ENCODE measurements at places on chromosomes 12 and 14.
A peak's percentile ranks its signal among the peaks of the same experiment; 100 is the strongest.

- DNase-seq: no peak
These were observed 390.1 kb downstream of the KCNH5 start for GRCh38 chr14:62655166-62655565.

DNA sequence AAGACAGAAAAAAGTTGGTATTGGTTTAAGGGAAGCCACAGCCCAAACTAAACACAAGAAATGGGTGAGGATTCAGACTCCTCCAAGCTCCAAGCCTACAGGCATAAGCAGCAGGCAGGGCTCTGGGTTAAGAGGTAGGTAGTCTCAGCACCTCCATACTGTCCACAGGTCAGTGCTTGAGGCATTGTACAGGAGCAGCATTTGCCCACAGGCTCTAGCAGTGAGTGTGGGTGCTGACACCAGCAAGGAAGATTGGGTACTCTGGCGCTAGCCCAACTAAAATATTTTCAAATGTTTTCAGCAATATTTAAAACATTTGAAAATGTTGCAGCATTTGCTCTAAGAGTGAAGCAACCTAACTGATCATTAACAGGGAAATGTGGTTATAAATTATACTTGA lies 33.1 kb downstream of the FERMT2 start:
- no peak for DNase-seq

DNA sequence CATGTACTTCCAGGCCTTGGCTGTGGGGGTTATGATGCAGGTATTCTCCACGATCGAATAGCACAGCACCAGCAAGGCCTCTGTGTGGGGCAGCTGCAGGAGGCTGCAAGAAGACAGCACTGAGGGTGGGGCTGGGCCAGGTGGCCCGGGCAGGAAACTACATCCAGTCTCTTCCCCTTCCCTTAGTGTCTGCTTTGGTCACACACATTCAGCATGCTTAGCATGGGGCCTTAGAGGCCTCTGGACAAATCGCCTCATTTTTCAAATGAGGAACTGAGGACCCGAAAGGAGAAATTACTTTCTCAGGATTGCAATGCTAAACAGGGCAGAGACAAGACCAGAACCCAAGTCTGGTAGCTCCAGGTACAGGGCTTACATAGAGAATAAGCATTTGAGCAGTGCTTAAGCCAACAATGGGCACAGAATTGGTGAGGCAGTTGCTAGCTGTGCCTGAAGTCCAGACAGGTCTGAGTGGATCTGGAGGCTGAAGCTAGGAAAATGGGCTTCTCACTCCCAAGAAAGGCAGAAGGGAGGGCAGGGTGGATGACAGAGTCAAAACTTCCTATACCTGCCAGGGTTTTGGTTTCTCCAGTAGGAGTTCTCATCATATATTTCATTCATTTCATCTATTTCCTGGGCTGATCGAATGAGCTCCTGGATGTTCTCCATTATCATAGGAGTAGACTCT lies 3.5 kb downstream of the ACRBP start:
- no peak for DNase-seq

DNA sequence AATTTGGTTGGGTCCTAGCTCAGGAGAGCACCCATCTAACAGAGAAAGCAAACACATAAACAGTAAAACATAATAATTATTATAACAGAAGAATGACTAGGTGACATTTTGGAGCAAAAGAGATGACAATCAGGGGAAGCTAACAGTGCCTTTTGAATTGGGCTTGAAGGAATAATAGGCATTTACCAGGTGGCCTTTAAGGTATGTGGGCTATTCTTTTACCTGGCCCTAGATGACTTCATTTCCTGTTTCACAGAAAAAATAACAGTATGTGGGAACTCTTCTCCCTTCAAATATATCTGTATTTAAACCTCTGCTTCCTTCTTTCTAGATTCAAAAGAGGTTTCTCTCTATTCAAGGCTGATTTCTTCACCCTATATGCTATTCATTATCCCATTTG lies 3.8 kb downstream of the IRAK4 start:
- no peak for DNase-seq

DNA sequence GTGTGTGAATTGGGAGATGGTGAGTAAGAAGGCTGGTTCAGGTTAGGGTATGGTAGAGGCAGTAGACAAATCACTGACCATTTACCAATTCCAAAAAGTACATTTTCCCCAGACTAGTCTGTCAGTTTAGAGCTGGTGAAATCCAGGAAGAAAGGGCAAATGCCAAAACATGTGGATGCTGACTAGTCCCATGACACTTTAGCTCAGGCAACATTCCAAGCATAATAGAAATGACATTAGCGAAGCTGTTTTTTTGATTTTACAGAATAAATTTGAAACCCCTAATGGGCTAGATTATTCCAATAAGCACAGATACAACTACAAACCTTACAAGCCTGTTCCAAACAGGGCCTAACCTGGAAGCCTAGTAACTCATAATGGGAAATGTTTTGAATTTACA lies 884.2 kb downstream of the FLRT2 start:
- no peak for DNase-seq

DNA sequence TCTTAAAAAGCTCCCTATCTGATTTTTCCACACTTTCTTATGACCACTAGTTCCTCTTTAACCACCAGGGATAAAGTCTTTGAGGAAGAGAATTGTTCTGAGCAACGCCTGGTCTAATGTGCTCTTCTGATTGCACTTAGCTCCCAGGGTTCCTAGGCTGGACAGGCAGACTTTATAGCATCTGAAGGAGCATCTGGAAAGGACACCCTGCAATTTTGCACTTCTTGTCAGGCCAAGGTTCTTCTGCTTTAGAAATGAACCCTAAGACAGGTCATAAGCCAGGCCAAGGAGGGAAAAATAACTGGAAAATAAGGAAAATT lies 126.3 kb downstream of the KTN1 start:
- no peak for DNase-seq

- DNase-seq: no peak
These were observed 94.0 kb downstream of the SRRM4 start for GRCh38 chr12:119075222-119075787.

- no peak for DNase-seq
These were observed 488 bp upstream of the KIF5A start for GRCh38 chr12:57549203-57549908.

GRCh38 chr12:102633981-102634605 lies 153.7 kb upstream of the IGF1 start:
- DNase-seq: no peak

- DNase-seq: no peak
These were observed 447.2 kb downstream of the SNAPC1 start for GRCh38 chr14:62209287-62209899.

GRCh38 chr14:34212172-34212929 lies 249.7 kb downstream of the SPTSSA start:
- DNase-seq: no peak

GRCh38 chr14:105303949-105304348 lies 3.1 kb upstream of the BRF1 start:
- DNase-seq: no peak

- DNase-seq: no peak
These were observed 34.1 kb upstream of the TUBA1C start for GRCh38 chr12:49230805-49231194.

- no peak for DNase-seq
These were observed 47.9 kb downstream of the GALC start for GRCh38 chr14:87944987-87945604.

DNA sequence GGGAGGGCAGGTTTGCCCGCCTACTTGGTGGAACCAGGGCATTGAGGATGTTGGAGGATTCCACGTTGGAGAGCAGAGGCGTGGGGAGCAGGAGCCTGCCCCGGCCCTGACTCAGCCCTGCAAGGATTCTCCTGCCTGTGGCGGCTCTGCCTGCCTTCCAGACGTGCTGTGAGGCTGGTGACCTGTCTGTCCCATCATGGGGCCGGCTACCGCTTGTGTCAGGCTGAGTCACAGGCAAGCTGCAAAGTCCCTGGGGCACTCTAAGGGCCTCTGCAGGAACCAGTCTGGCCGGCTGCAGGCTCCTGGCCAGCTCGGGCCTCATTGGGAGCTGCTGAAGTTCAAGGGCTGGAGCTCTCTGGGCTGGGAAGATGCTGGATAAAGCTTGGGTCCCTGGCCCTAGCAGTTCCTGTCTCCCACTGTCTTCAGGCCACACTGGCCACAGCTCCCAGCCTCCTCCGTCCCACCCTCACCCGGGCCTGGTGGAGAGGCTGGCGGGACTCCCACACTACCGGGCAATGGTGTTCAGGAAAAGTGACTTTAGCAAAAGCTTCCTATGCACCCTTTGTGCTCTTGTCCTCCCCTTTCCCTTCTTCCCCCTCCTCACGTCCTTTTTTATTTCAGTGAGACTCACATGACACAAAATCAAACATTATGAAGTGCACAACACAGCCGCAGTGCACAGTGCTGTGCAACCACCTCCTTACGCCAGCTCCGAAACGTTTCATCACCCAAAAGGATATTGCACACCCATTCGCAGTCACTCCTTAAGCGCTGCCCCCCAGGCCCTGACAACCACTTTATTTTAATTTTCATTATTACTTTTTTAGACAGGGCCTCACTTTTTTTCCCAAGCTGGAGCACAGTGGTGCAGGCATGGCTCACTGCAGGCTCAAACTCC lies 22.0 kb upstream of the ULK1 start:
- DNase-seq: no peak

DNA sequence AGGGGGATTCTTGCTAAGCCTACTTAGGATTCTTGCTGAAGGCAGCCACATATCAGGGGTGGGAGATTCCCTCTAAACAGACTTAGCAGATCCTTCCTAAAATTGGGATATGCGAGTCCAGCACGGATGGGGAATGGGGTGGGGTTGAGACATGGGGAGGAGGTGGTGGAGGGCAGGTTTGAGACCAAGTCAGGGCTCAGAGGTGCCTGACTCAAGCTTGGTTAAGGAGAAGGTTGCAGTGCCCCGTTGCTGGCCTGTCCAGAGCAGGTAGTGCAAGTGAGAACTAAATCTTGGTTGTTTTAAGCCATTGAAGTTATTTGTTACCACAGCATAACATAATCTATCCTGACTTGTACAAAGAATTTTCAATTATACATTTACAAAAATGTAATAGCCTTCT lies 359.7 kb downstream of the AACS start:
- DNase-seq: no peak

- no peak for DNase-seq
These were observed 57.9 kb upstream of the DICER1 start for GRCh38 chr14:95215094-95215725.

- no peak for DNase-seq
These were observed 6.7 kb downstream of the KRT81 start for GRCh38 chr12:52284562-52285171.

DNA sequence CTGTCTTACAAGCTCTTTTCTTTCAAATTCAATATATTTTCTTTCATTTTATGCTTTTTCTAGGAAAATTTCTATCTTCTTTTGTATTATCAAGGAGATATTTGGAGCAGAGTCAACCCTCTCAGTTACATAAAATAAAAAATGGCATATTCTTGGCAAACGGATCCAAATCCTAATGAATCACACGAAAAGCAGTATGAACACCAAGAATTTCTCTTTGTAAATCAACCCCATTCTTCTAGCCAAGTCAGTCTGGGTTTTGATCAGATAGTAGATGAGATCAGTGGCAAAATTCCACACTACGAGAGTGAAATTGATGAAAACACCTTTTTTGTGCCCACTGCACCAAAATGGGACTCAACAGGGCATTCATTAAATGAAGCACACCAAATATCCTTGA lies 20.6 kb downstream of the PIK3C2G start:
- DNase-seq: no peak

GRCh38 chr12:32120419-32120818 lies 13.8 kb downstream of the BICD1 start:
- no peak for DNase-seq

GRCh38 chr12:53098354-53098981 lies 1.0 kb downstream of the IGFBP6 start:
- DNase-seq: no peak

- no peak for DNase-seq
These were observed 539.8 kb downstream of the NRXN3 start for GRCh38 chr14:78709795-78710557.

- no peak for DNase-seq
These were observed 20.5 kb downstream of the DEGS2 start for GRCh38 chr14:100138955-100139354.

DNA sequence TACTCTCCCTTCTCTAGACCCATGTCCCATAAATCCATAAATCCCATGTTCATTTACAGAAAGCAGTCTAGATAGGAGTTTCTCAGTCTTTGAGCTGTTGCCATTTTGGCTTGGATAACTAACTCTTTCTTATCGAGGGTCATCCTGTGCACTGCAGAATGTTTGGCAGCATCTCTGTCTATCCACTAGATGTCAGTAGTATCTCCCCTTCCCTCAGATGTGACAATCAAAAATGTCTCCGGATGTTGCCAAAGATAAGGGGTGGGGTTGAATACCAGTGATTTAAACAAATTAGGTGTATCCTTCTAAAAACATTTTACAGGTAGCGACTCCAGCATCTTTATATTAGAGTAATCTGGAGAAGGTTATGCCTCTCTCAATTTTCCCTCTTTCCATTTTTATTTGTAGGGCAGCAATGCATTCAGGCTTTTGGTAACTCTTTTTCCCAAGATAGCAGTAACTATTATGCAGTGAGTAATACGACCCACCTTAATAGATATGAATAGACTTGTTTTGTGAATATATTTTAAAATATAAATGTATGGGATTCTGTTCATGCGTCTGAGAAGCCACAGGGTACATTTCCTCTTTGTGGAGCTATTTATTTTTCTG lies 100.7 kb downstream of the LRRK2 start:
- DNase-seq: no peak

GRCh38 chr14:104284636-104285507 lies 146.5 kb downstream of the KIF26A start:
- peak; percentile 3 for DNase-seq

DNA sequence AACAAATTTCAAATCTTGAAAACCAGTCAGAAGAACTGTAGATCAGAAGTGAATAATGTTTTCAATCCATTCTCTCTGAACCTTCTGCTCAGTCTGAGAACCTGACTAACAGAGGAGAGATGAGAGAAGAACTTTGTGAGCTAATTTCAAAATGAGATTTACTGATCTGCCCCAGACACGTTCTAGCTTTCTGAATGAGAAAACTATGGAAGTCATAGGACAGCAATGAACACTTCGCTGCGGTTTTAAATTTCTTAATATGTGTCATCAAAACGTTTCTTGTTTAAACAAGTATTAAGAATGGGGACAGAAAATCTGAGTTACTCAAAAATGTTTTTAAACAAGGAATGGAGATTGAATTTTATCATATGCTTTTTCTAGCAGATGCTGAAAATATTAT lies 66.6 kb upstream of the FAR2 start:
- no peak for DNase-seq

GRCh38 chr14:42277840-42278239 lies 671.2 kb downstream of the LRFN5 start:
- DNase-seq: no peak

DNA sequence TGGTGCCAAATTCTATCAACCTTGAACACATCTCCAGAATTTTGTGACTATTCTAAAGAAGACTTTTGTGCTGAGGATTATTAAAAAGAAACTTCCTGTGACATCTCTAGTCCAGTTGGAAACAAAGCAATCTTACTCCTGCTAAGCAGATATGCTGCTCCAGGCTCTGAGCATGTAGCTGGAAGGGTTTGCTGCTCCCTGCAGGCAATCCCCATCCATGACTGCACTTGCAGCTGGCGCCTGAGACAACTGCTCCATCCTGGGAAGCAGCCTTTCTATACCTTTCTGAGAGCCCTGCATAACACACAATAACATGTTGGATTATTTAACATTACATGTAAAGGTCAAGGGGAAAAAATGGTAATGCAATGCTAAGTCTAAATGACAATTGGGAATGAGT lies 105.1 kb downstream of the NDUFA12 start:
- DNase-seq: no peak

- no peak for DNase-seq
These were observed 295.0 kb downstream of the RMST start for GRCh38 chr12:97757481-97758193.
